ENCODE measurements at places on chromosomes 5 and 9.

GRCh38 chr9:32703635-32704034 is 68.2 kb upstream of the TAF1L start:
- no peak for DNase-seq

GRCh38 chr5:151720215-151720614 is 33.5 kb upstream of the SPARC start:
- DNase-seq, result no peak

GRCh38 chr5:111922344-111922743 is 165.3 kb upstream of the NREP start:
- peak; percentile 37 for DNase-seq

DNA sequence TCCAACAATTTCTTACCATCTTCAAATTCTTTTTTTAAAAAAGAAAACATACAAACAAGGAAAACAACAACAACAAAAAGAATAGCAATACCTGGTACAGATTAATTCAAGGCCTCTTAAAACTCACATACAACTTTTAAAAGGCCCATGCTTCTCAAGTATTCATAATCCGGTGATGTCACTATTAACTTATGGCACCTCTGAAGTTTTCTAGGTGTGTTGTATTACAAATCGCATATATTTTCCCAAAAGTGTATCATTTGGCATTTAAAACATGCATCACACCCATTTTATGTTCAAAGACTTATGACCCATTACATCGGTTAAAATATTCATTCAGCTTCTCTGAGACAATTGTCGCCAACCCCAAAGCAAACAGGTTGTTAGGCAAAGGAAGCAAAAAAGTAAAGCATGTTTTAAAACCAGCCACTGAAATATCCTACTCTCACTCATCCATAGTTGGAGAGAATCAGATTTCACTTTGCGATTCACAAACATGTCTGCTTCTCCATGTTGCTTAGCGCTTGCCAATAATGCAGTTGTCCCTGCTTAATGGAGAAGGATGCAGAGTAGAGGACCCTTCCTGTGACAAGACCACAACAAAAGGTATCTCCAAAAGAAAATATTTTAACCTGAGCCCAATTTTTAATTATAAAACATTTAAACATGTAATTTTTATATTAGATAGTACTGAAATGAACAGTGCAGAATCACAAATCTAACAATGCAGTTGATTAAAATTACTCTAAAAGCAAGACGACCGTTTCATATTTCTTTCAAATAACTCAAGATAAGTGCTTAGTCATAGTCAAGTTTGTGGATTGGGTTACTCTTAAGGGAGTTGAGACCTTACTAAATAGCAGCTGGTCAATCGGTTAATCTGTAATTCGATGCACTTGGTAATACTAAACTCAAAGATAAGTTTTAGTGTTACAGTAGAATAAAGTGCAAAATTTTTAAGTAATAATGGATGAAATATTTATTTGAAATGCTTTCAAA is 1.6 kb downstream of the SKP1 start:
- no peak for DNase-seq

DNA sequence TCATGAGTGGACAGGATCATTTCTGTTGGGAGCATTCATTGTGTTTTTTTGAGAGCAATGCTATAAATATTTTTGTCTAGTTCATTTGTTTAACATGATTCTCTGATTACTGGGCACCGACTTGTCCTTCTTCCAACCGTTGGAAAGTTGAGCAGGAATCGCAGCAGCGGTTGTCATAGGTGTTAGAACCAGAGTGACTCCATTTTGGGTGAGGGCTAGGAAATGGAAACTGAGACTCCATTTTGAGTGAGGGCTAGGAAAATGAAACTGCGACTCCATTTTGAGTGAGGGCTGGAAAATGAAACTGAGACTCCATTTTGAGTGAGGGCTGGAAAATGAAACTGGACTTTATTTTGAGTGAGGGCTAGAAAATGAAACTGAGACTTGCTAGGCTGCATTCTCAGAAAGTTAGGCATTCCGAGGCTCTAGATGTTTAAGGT is 100.6 kb downstream of the ICE1 start:
- no peak for DNase-seq

DNA sequence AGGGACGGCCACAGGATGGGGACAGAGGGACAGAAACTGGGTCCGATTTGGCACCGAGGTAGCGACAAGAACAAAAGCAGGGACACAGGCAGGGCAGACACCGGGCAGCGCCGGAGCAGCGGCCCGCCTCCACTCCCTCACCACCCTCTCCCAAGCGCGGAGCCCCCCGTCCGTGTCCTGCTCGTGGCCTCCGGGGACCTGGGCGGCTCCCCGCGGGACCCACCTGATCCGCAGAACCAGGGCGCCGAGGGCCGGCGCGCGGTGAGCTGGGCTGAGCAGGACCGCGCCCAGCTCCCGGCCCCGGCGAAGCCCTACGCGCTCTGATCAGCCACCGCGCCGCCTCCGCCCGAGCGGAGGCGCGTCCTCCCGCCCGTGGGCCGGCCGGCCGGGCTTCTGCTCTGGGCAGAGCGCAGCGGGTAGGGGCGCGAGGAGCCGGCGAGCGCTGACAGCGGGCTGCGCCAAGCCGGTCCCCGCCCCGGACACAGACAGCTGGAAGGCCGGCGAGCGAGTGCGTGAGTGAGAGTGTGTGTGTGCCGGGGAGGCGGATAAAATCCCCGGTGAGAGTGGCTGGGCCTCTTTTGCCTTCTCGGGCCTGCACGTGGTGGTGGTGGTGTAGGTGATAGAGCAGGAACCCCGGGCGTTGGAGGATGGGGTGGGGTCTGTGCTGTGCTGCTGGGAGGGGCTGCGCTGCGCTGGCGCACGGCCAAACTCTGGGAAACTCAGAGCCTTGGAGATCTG is at the start of gene GGTA1:
Gene GGTA1 (minus strand): TSS at position 418 of the 738 bp plus-strand sequence. CDS start 31,922 bp downstream, outside the sequence.
- DNase-seq, result no peak

GRCh38 chr9:4317681-4318080 is 17.8 kb upstream of the GLIS3 start:
- DNase-seq, result no peak

DNA sequence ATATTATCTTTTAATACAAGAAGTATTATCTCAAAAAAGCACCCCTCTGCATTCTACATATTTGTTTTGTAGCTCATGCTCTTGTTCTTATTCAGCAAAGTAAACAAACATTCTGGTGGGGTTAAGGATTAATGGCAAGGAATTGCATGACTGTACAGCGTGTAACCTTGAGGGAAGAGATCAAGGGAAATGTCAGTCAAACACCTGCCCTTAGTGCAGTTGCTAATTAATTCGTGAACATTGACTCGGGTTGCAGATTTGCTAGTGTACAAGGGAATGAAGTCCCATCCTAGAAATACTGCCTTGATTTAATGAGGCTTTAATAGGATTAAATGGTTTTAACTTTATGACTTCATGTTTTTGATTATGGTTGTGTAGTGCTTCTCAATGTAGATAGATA is 1758.1 kb downstream of the MAT2B start:
- DNase-seq, result no peak

DNA sequence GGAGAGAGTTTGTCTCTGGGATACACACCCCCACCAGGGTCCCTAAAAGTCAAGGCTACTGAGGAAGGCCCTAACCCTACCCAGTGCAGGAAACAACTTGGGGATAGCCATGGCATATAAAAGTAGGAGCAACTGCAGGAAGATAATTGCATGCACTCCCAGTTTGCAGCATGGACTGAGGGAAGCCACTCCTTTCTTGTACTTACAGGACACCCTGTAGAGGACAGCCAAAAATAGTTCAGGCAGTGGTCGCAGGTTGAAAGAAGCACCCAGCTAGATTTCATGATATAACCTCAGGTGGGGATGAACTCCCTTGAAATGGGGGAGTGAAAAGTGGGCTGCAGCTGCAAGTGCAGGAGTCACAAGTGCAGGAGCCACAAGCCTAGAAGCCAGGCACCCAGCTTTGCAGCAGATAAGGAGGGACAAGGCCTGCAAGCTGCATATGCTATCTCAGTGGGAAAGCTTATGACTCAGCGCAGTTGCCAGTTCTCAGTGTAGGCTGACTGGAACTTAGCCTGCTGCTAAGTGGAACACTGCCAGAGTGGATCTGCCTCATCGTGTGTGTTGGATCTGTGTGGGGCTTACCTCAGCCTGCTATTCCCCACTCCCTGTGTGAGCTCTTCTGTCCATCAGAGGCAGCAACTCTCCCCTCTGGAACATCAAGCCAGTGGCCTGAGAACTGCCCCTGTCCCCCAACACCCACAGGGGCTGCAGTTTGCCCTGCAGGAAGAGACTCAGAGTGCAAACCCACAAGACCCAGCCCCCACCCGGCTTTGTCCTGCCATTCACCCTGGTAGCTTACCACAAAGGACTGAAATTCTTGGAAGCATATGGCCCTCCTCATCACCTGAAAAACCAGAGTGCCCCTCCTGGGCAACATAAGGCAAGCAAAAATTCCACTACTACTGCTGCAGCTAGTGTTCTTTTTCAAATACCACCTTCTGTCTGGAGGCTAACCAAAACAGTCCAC is 42.7 kb downstream of the CYLC2 start:
- DNase-seq, result no peak

DNA sequence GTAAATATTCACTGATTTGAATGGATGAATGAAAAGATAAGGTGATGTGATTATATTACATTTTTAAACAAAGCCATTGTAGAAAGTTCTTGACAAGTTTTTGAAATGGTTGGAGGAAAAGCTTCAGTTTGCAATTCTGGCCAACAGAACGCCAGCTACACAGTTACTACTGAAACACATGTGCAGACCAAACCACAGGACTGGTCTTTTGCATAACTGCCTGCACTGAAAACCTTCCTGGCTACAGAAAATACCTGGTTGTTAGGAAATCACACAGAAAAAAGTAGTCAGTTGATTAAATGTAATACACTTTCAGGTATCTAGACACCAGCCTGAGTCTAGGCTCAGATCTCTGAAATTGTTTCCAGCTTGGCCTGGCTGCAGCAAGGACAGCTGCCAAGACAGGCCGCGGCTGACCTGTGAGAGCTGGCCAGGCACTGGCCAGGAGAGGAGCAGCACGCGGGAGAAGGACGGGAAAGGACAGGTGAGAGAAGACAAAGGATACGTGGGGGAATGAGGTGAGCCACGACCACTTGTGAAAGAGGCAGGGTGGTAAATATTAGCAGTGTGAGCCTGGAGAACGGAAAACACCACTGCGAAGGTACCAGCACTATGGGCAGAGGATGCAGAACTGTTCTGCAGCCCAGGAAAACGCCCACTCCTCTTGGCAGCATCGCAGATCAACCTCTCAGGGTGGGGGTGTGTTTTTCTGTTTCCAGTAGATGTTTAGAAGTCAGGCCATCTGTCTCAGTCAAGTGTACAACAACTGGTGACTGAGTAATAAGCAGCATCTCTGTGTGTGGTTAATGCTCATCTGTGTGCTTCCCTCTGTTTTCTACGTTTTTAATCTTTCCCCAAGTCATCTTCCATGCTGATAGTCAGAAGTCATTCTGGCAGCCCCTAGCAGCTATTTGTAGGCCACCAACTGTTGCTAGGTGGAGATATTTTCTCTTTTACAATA is 137.4 kb downstream of the SCAMP1 start:
- DNase-seq, result no peak

- no peak for DNase-seq
Measured at GRCh38 chr5:80653502-80653901, 950 bp upstream of the MSH3 start.

- DNase-seq, result no peak
Measured at GRCh38 chr5:157484768-157485167, 24.8 kb downstream of the NIPAL4 start.

DNA sequence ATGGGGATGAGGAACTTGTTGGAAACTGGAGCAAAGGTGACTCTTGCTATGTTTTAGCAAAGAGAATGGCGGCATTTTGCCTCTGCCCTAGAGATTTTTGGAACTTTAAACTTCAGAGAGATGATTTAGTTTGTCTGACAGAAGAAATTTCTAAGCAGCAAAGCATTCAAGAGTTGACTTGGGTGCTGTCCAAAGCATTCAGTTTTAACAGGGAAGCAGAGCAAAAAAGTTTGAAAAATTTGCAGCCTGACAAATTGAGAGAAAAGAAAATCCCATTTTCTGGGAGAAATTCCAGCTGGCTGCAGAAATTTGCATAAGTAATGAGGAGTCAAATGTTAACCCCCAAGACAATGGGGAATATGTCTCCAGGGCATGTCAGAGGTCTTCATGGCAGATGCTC is 682.3 kb upstream of the ST8SIA4 start:
- no peak for DNase-seq

DNA sequence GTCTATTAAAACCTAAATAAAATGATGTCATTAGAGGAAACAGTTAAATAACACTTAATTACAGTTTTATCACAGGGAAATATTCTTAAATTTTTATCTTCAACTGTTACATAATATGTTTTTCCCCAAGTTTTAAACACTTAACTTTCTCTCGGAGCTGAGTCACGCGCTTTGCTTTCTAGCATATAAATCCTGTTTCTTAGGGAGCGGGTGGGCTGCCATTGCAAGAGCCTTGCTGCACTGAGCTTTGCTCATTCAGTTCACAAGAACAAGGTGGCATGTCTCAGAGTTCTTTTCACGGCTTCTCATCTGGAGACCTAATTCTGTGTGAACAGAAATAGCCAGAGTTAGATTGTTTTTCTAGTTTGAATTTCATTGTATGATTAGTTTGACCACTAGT is 166.1 kb downstream of the ZSWIM6 start:
- DNase-seq, result no peak

DNA sequence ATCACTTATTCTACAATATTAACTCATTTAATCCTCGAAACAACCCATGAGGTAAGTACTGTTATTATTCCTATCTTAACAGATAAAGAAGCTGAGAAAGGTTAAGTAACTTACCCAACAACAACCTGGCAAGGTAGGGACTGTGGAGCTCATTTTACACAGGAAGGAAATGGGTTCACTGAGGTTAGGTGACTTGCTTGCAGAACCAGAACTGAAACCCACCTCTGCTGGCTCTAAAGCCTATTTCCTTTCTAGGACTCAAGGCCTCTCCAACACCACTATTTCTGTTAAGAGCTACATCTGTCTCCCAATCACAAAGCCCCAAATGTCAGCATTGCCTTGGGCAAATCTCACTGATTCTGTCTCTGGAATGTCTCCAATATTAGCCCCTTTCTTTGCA is 38.9 kb upstream of the IFNK start:
- DNase-seq, result no peak

GRCh38 chr5:41871852-41872251 is 1.6 kb upstream of the OXCT1 start:
- DNase-seq, result no peak

GRCh38 chr9:133534346-133535291 is at the start of gene ADAMTSL2:
Gene ADAMTSL2 (plus strand): TSS chr9:133534704. CDS start chr9:133536713, 2,009 bp downstream.
- no peak for DNase-seq

DNA sequence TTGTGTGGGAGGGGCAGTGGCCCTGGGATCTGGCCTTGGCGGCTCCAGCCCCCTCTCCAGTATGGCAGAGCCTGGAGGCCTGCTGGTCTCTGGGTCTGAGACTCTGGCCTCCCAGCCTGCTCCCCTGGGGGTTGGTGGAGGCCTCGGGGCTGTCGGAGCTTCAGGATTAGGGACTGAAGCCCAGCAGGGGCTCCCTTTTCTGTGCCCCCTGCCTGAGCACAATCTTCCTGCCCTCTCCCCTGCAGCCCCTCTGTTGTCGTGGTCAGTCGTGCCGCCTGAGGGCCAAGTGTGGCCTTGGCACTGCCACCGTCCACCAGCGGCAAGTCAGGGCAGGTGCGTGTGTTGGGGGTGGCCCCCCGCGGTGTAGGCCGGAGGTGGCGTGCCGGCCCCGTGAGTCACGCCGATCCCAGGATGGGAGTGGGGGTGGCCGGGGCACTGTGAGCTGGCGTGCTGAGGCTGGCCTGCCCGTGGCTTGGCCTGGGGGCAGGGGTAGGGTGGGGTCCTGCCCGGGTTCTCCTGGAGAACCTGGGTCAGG is 53.6 kb downstream of the RXRA start:
- DNase-seq, result no peak

GRCh38 chr9:23669776-23670175 is 156.3 kb downstream of the ELAVL2 start:
- peak; percentile 78 for DNase-seq

Measured in cerebellar nuclear complex (tissue), 1 donor.